Kidney (tissue), 22 donors: ENCODE measurements at places on chromosomes 11 and 22.

- no peak for DNase-seq
Measured at GRCh38 chr11:116928845-116929244, 91.4 kb upstream of the APOA1 start.

- DNase-seq: no peak
Measured at GRCh38 chr11:106524436-106524835, 447.0 kb downstream of the AASDHPPT start.

GRCh38 chr22:41551877-41552582 lies 7.8 kb upstream of the POLR3H start:
- DNase-seq: no peak

DNA sequence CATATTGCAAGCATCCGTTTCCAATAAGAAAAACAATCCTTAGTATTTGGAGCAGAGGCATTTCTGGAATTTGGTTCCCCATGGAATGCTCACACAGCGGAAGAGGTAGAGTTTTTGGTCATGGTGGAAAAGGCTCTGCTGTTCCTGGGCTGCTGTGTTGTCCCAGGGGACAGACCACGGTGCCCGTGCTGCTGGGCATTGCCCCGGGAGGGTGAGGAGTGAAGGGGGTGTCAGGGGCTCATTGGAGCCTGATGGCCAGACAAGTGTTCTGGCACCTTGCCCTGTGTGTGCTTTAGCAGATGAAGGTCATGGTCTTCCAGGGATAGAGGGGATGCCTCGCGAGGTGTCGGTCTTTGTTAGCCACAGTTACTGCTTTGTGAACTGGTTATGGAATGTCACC lies 61.2 kb downstream of the MPPED1 start:
- DNase-seq: no peak
